ENCODE measurements at places on chromosomes 7 and 10. TPM values are rescaled to one million over a fixed set of nuclear protein-coding genes. Genes with fewer than 3 reads are reported as not detected.

MLXIPL gene
- total RNA-seq, result 0.69 TPM

LLCFC1 gene
- not detected for total RNA-seq

NFE2L3 gene
- 10.6 TPM for total RNA-seq

SOSTDC1 gene
- total RNA-seq, result 9.7 TPM

GALNT17 gene
- total RNA-seq, result 55.1 TPM

PIK3AP1 gene
- 9.7 TPM for total RNA-seq

DYNC1I1 gene
- total RNA-seq, result 51.2 TPM

FAM171A1 gene
- 35.1 TPM for total RNA-seq

CYP51A1 gene
- 345 TPM for total RNA-seq

TMUB1 gene
- 12.0 TPM for total RNA-seq

HEPACAM2 gene
- 0.23 TPM for total RNA-seq

OR2A1 gene
- total RNA-seq, result not detected

IFIT1B gene
- total RNA-seq, result 0.92 TPM

ICA1 gene
- total RNA-seq, result 64.4 TPM

COL1A2 gene
- 116 TPM for total RNA-seq

LRCH4 gene
- 11.1 TPM for total RNA-seq

CDHR1 gene
- 5.3 TPM for total RNA-seq

PIP gene
- not detected for total RNA-seq

PTPN20 gene
- 34.8 TPM for total RNA-seq

TRIM50 gene
- total RNA-seq, result not detected

PRSS37 gene
- total RNA-seq, result not detected

TBX20 gene
- not detected for total RNA-seq

TAS2R3 gene
- 4.6 TPM for total RNA-seq

CTNNA3 gene
- 9.7 TPM for total RNA-seq

TDRD1 gene
- total RNA-seq, result 1.4 TPM

VWDE gene
- 2.1 TPM for total RNA-seq

ERVW-1 gene
- not detected for total RNA-seq

PHYHIPL gene
- total RNA-seq, result 49.6 TPM

BMPER gene
- 12.2 TPM for total RNA-seq

AKR1C8 gene
- total RNA-seq, result not detected

UCMA gene
- not detected for total RNA-seq

CCL24 gene
- not detected for total RNA-seq

BTBD16 gene
- total RNA-seq, result not detected

PDE6C gene
- total RNA-seq, result not detected

TSPAN12 gene
- total RNA-seq, result 16.8 TPM

SFTPA2 gene
- total RNA-seq, result not detected

LAMTOR4 gene
- 48.9 TPM for total RNA-seq

NFKB2 gene
- total RNA-seq, result 1.6 TPM

GHRHR gene
- total RNA-seq, result 2.8 TPM

TFEC gene
- total RNA-seq, result 2.1 TPM

NEUROD6 gene
- total RNA-seq, result 4.2 TPM

HOXA3 gene
- not detected for total RNA-seq

ZNF735 gene
- total RNA-seq, result not detected

INA gene
- total RNA-seq, result 223 TPM

AGR3 gene
- not detected for total RNA-seq

TMEM254 gene
- 18.0 TPM for total RNA-seq

MEST gene
- total RNA-seq, result 197 TPM

TBATA gene
- not detected for total RNA-seq

NKX1-2 gene
- total RNA-seq, result 1.8 TPM

Data from diencephalon (tissue), 1 donor.